NCI-H1092 treated with DMSO at 0.1 percent for 48 hours (cell line): ENCODE measurements at places on chromosomes 12 and 14.

GRCh38 chr12:39122562-39123204 lies 217.3 kb upstream of the CPNE8 start:
- no peak for DNase-seq

- no peak for DNase-seq
Observed at GRCh38 chr12:4274396-4275015, 944 bp downstream of the CCND2 start.

GRCh38 chr12:113190761-113191160 lies 5.2 kb downstream of the RITA1 start:
- no peak for DNase-seq

DNA sequence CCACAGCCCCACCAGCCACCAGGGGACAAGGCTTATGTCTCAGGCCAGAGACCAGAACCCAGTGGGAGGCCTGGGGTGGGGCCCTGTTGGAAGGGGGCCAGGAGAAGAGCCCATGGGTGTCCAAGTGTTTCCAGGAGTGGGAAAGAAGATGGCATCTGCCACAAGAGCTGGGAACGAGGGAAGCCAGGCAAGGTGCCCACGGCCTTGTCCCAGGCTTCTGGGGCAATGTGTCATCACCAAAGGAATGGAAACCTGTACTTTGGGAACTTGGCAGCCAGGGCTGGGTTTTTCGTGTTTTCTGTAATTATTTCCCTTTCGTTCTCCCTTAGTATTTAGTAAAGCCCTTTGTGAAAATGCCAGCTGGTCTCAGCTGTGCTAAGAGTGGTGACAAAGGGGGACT lies 5.3 kb upstream of the PGF start:
- DNase-seq = no peak

GRCh38 chr12:70049596-70050360 lies 193.5 kb upstream of the CNOT2 start:
- DNase-seq = no peak

DNA sequence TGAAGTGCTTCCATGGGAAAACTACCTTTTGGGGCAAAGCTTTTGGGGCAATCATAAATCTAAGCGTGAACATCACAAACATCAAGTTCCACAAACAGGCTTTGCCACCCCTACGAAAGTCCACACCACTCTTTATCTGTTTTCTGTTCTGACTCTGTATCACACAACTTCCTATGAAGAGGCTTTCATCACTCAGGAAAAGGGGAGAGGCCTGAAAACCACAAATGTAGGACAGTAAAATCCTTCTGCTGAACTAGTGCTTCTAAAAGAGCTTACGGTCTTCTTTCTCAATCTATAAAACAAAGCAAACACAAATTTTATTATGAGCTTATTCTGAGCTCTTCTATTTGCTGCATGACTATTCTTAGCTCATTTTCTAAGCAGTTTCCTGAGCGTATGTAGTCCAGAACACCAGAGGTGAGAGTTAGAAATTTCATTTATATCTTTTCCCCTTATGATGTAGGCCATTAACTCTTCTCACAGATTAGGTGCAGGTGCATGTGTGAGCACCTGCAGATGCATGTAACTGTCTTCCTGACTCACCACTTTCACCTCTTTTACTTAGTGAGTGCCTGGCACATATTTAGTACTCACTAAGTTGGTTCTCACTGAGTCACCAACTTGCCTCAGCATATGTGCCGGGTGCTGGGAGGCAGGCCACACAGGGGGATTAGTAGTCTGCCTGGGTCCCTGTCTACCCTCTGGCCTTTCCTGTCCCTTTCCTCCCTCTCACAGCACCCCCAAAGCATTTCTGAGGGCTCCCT lies 32.9 kb upstream of the SYCP3 start:
- no peak for DNase-seq
